ENCODE measurements at places on chromosomes 6 and 20.
A peak's percentile ranks its signal among the peaks of the same experiment; 100 is the strongest.

DNA sequence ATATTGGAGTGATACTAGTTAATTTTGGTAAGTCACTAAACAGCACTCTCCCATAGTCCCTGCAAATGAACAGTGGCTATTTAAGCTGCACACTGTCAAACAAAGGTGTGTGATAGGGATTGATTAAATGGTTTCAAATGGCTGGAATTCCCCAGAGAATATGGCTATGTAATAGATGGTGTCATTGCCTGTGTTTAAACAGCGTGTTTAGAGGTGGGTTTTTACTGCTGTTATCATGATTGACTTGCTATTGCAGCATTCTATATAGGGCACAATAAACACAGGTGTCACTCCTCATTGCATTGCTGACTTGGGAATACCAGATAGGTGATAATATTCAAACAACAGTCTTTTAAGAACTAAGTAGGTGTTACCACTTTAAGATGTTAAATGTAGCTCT, 171.7 kb upstream of the MAN1A1 start:
- DNase-seq: no peak

GRCh38 chr6:165987483-165988301, 180.0 kb downstream of the TBXT start:
- DNase-seq: no peak

GRCh38 chr6:102197211-102197610, 803.7 kb downstream of the GRIK2 start:
- DNase-seq: no peak

- no peak for DNase-seq
These were observed 15.8 kb downstream of the RNF8 start for GRCh38 chr6:37369321-37370201.

DNA sequence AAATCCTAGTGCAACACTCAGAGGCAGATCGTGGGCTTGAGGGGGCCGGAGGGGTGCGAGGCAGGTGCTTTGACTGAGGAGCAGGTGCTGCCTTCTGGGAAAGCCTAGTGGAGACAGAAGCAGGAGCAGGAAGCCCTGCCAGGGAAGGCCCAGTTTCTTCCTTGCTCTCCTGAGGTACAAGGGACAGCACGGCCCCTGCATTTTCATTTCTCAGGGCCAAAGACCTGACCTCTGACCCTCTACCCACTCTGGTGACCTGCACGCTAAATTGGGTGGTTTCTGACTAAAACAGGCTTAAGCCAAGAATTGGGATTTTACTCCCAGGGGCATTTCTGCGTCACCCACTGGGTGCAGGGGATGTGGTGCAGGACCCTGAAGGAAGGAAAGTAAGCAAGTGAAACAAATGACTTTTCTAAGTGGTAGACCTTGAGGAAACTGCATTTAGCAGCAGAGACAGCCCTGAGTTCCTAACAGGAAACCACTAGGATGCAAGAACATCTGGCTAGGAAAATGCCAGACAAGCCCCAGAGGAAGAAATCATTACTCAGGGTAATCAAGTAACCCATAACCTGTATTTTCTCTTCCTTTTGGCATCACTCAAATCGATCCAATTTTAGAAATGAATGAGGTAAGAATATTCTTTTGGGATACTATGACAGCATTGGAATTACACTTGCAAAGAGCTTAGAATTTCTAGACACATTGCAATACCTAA, 141.7 kb downstream of the CD164 start:
- DNase-seq: no peak

- no peak for DNase-seq
These were observed 124.2 kb upstream of the FAM83B start for GRCh38 chr6:54722328-54722727.

- DNase-seq: no peak
These were observed 245.4 kb upstream of the FLRT3 start for GRCh38 chr20:14582855-14583254.

DNA sequence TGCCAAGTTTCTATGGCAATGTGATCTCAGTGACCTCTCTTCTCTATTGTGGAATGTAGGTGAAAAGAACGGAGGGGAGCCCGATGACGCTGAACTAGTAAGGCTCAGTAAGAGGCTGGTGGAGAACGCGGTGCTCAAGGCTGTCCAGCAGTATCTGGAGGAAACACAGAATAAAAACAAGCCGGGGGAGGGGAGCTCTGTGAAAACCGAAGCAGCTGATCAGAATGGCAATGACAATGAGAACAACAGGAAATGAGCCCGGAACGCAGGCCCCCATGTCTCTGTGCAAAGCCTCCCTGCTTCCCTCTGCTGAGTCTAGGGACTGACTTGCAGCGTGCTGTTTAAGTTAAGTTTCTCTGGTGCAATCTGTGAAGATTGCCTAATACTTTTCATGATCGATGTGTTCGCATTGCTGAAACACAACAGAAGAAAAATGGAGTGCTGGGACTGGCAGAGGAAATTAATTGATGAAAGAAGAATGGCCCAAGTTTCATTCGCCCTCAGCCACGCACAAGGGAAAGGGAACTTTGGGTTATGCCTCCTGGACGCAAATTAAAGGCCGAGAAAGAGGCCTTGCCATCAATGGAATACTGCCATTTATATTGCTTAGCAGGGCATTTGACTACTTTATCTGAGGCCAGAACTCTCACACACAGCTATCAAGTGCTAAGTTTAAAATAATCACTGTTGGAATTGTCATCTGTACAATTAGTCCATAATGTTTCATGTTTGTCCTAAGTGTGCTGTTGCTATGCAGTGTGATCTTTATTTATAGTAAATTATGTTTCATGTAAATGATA, 146.4 kb downstream of the AKAP7 start:
- DNase-seq: peak; percentile 72

DNA sequence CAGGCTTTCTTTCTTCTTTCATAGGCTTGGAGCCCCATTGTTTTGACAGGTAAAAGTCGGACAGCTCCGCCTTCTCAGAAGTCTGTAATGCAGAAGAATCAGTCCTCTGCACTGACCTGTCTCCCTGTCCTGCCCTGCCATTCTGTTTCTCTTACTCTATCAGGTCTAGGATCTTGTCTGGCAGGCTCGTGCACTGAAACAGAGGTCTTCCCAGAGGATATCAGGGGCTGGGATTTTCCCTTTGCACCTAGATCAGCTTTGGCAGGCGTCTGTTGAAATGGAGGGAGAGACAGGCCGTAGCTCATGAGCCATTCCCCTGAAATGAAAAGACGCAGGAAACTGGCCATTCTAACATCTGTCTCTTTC, 25.0 kb downstream of the KIF3B start:
- DNase-seq: no peak

GRCh38 chr20:19802492-19803158, 44.6 kb downstream of the RIN2 start:
- DNase-seq: no peak

GRCh38 chr6:11277275-11278206, 45.1 kb upstream of the NEDD9 start:
- no peak for DNase-seq

DNA sequence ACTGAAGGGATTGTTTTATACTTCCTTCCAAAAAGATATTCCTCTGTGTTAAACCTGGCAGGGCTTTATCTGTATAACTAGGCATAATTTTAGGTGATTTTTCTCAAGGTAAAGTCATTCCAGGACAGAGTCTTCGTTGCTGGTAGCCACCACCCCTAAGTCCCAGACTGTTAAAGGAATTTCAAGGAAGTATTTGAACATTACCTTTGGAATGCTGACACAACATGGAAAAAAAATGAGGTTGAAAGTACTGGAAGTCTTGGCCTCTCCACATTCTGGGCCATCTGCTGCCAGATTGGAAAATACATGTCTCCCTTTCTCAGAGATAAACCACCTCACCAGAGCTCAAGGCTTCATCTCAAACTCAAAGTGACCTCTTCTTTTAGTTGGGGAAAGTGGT, 27.0 kb upstream of the ETV7 start:
- no peak for DNase-seq

- no peak for DNase-seq
These were observed 36.8 kb upstream of the ME1 start for GRCh38 chr6:83467620-83468036.

GRCh38 chr6:21855811-21856455, 262.4 kb downstream of the SOX4 start:
- no peak for DNase-seq

- no peak for DNase-seq
These were observed 13.2 kb downstream of the CITED2 start for GRCh38 chr6:139361211-139361610.

DNA sequence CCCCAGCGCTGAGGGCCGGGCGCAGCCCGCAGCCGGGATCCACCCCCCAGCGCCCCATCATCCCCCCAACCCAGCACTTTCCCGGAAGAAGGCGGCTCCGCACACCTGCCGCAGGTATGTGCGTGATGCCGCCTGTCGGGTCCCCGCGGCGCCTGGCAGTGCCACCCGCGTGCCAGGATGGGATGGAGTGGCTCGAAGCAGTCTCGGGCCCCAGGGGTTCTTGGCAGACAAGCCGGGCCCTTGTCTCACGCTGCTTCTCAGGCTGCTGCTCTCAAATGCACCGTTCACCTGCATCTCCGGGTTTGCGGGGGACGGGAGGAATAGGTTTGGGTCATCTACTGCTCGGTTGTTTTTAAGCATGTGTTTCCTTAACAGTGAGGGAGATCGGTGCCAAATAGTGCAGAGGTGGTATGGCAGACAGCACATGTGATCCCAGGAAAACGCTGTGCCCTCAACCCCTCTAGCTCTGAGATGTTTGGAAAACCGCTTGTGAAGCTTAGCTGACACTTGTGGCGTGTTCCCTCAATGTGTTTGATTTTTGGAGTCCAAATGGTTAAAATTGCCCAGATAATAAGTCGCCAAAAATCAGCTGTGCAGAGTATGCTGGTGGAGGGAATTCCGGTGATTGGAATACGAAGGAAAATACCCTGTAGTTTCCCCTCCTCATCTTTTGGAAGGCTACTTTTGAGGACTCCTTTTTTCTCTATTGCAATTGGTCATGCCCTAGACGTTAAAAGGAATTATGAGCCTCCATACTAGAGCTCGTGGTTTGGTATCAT, 926 bp downstream of the MYLIP start:
- DNase-seq: no peak

GRCh38 chr6:126797981-126798380, 320.5 kb upstream of the RSPO3 start:
- DNase-seq: no peak
